ENCODE measurements at places on chromosomes 4 and X.
A peak's percentile ranks its signal among the peaks of the same experiment; 100 is the strongest.

GRCh38 chr4:65367306-65367705, 303.0 kb downstream of the EPHA5 start:
- peak; percentile 23 for DNase-seq

DNA sequence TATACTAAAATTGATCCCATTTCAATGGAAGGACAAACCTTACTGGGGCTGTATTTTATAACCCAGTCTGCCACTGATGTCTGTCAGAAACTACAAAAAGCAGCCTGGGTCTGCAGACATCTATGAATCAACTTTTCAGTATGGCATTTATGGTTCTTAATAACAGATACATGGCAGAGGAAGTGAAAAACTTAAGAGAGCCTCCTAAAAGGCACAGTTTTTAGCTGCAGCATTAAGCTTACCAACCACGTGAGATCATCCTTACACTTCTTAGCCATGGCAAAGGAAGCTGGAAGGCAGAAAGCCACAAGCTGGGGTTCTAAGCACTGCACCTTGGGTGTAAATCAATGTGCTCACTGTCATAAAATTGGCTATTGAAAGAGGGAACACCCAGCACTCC, 16.6 kb upstream of the UGT2B17 start:
- DNase-seq, result no peak

DNA sequence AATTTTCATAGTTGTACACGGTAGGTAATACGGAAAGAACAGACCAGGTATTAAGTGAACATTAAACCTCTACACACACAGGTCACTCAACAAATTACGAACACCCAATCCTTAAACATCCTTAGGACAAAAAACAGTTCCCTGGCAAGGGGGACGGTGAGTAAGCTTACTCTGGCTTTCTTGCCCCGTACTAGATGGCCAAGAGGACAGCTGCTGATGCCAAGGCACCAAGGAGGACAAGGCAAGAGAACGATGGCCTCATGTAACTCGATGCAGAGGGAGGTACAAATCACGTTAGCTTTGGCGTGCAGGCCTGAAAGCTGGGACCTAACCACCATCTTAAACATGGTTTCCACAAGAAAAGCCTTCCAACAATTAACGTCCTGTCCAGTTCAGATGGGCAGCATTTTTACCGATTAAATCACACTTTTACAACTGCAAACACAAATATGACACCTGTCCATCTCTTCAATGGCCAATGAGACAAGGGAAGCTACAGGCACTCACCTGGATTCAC, 23.7 kb downstream of the FAT1 start:
- no peak for DNase-seq

- DNase-seq, result peak; percentile 31
Observed at GRCh38 chr4:149999485-150000074, 78.7 kb upstream of the DCLK2 start.

DNA sequence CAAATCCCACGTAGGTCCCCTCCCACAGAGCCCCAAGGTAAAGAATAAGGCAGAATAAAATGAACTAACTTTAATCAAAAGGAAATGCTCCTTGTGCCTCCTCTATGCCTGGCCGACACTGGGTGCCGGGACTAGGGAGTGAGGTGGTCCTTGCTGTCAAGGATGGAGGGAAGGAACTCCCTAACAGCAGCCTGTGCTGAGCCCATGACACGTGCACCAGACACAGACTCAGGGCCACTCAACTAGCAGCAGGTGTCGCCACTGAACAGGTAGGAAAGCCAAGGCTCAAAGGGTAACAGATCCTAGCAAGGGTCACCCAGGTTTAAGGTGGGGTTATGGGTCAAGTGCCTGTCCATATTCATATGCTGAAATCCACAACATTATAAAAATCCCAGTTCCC, 29.2 kb downstream of the MSX1 start:
- no peak for DNase-seq

GRCh38 chrX:40104630-40104984, 6.8 kb upstream of the BCOR start:
- no peak for DNase-seq

- DNase-seq, result no peak
Observed at GRCh38 chr4:59057804-59058203, 1947.6 kb upstream of the IGFBP7 start.

DNA sequence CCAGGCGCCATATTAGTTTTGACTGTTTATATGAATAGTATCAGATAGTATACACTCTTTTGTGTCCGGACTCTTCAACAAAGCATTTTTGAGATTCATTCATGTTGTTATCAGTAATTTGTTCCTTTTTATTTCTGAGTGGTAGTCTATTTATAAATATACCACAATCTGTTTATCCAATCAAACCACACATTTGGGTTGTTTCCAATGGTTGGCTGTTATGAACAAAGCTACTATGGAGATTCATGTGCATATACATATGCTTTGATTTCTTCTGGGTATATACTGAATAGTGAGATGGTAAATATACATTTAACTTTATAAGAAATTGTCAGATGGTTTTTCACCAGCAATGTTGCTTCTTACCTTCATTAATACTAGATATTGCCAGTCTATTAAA, 36.8 kb upstream of the TAPT1 start:
- no peak for DNase-seq

DNA sequence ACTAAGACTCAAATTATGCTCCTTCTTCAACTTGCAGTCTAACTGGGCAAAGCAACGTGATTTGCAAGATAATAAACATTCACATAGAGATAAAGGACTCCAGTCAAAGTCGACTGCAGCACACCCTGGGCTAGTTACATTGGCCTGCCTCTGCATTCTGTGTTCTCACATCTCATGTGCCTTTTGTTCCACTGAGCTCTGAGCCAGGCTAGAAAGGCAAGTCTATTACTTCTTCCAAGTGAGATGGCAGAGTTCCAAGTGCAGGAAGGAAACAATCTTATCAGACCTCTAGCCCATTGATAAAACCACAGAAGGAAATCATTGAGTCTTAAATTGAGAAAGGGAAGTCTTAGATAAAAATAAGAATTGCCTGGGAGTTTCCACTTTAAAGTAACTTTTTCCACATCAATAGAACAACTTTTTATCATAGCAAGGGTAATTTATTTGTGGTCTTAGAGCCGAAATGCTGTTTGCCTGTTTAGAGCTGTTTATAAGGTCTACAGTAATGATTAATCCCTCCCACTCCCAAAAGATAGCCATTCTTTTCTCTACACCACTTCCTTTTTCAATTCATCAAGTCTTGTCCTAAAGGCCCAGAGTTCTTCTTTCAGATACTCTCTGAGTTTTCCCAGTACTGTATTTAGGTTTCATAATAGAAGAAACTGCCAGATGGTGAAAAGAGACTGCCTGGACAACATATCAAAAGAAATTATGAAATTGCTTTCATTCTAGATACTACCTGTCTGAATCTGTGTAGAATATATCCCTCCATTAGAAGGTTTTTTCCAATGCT, 200.2 kb downstream of the GUCY2F start:
- peak; percentile 9 for DNase-seq

DNA sequence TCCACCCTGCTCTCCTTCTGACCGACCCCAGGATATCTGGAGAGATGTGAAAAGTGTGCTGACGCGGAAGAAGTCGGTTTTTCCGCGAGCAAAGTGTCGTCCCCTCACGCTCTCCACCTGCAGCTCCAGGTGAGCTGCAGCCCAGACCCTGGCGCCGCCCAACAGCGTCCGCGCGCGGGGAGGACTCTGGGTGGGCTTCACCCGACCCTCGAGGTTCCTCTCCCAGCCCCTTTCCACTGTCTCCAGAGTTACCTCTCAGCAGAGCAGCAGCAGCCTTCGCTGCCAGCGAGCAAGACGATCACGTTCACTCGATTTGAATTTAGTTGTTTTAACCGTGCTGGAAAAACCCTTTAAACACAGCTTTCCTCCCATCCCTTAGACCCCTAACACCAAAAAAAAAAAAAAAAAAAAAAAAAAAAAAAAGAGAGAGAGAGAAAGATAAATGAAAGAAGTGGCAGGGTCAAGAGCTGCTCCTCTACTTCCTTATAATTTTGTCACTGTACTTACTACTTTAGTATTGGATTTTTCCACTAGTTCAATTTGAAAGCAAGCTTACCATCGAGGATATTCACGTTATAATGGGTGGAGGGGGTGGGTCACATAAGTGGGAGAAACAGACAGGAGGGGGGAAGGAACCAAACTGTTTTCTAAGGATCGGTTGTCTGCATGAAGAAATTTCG, 758 bp upstream of the NR3C2 start:
- DNase-seq, result peak; percentile 9

DNA sequence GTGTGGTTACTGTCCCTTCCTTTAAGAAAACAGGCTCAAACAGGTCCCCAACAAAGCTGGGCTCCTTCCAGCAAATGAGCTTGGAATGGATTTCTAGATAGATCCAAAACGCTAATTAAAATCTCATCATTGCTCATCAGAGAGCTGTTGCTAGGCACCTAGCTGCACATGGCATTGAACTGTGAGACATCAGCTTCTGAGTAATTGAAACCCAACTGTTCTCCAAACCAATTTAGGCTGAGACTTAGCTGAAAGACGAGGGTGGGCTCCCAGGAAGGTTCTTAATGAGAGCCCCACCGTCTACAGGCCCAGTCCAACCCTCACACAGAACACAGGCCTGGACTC, 59.1 kb downstream of the FAM184B start:
- no peak for DNase-seq

DNA sequence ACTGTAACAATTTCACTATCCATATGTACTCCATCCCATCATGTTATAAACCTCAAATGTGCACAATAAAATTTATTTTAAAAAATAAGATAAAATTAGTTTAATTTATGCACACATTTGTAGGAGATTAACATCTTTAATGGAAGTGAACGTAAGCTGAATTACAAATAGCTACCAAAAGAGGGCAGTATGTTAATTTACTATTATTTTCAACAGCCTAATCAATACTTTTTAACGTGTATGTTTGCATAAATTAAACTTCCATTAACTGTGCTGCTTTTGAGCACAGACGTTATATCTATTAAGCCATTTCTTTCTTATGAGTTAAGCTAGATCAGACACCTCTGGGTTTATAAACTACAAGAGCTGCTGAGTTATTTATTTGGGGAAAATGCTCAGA, 56.5 kb upstream of the PHKA2 start:
- no peak for DNase-seq

GRCh38 chr4:152896811-152897210, 39.3 kb upstream of the FHDC1 start:
- DNase-seq, result peak; percentile 20

GRCh38 chr4:178937130-178937529, 1494.9 kb upstream of the AGA start:
- DNase-seq, result no peak

DNA sequence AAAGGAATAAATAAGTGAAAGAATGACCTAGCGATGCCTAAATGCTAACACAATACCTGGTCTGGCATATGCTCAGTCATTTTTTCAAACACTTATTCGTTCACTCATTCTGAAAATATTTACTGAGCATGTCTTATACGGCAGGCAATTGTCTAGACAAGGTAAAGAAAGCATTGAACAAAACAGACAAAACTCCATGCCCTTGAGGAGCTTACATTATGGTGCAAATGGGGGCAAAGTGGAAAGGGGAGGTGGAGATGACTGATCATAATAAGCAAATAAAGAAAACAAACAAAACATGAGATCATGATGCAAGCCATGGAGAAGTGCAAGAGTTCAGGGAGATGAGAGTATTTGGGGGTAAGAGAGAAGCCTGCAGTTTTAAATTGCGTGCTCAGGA, 334.6 kb upstream of the PPARGC1A start:
- no peak for DNase-seq

DNA sequence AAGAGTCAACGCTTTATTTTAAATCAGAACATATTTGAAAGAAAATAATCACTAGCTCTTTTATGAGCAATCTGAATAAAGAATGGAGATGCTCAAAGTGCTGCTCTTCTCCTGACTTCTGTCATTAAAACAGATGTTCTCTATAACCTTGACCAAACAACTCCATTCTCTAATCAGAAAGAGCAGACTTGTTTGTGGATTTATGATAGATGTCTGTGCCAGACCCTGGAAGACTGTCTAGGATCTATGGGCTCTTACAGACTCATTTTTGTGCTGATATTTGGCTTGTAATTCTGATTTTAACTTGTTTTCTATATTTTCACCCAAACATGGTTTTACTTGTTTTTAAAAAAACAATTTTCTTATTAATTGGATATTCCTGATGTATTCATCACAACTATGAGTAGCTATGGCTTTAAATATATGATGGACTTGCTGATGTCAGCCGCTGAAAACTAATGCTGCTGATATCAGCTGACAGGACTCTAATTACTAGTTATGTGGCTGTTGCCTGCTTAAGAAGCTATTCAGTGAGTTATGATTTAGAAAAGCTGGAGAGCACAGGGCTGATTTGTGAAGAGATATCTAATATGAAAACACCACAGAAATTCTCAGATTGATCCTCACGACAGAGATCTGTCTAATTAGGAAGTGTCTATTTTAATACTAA, 31.6 kb upstream of the MAML3 start:
- DNase-seq, result no peak

DNA sequence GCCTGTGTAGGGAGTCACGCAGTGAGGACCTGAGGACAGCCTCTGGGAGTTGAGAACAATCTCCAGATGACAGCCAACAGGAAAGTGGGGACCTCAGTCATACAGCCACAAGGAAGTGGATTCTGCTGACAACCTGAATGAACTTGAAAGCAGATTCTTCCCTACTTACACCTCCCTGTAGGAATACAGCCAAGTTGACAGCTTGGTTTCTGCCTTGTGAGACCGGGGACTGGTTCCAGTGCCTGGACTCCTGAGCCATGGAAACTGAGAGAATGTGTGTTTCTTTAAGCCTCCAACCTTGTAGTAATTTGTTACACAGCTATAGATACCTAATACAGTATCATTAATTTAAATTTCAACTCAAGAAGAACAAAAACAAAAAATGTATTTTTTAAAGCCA, 107.5 kb downstream of the CNKSR2 start:
- no peak for DNase-seq

DNA sequence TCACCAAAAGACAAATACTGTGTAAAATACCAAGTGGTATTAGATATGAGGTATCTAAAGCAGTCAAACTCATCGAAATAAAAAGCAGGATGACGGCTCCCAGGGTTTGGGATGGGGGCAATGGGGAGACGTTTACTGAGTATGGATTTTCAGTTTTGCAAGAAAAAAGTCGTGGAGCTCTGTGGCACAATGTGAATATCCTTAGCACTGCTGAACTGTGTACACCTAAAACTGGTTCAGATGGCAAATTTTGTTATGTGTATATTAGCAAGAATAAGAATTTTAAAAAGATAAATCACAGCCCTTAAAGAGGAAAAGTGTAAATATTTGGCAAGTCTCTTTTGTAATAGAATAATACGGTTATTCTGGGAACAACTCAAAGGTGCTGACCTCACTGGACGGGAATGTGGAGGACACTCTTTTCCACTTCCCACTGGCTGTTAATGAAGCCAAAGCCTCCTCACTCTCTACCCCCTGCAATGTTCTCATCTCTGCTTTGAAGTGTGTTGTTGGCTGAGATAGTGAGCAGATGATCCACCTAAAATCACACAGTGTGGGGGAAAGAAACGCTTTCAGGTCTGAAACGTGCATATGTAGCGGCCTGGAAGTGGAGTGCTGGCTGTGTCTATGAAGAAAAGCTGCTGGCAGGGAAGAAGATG, 49.2 kb downstream of the SEL1L3 start:
- DNase-seq, result no peak

DNA sequence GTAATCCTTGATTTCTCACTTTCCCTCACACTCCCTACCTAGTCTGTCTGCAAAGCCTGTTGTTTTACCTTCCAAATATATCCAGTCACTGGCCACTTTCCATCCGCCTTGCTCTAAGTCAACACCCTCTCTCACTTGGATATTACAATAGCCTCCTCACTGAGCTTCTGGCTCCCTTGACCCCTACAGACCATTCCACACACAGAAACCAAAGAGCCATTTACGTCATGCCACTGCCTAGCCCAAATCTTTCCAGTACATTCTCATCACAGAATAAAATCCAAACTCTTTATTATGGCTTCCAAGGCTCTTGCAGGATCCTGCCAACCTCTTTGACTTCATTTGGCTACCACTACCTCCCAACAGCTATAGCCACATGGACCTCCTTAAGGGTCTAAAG, 25.7 kb upstream of the ARHGEF9 start:
- DNase-seq, result no peak
